CD4-positive, alpha-beta T cell treated with Interleukin-15 for 4 hours (primary cell): ENCODE measurements at places on chromosomes 12 and 14.

DNA sequence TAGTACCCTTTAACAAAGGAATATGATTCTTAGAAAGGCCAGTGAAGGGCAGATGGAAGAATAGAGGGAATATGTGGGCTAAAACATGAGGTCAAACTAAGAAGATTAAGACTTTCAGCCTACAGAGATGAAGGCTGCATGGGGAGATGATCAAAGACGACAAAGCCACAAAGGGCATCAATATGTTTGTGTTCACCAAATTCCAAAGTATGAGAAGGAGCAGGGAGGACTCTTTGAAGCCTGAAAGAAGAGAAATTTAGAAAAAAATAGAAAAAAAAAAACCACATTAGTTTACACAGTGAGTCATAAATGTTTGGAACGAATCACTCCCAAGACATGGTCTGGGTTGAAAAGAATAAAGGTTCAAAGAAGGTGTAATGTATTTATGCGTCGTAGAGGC, 131.8 kb downstream of the NEDD1 start:
- DNase-seq, result no peak

- no peak for DNase-seq
Measured at GRCh38 chr12:102050660-102051430, 10.9 kb downstream of the WASHC3 start.

DNA sequence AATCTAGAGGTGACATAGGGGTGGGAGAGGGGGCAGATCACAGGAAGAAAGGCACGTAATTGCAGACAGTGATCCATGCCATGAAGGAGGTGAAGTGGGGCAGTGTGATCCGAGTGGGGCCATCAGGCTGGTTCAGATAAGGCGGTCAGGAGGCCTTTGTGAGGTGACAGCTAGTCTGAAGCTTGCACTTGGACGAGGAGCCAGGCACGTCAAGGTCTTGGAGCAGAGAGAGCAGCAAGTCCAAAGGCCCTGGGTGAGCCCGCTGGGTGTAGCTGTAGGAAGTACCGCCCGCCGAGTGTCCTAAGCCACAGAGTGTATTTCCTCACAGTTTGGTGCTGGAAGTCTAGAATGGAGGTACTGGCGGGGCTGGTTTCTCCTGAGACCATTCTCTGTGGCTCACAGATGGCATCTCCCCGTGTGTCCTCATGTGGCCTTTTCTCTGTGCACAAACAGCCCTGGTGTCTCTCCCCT, 23.6 kb downstream of the RHOF start:
- DNase-seq, result no peak

DNA sequence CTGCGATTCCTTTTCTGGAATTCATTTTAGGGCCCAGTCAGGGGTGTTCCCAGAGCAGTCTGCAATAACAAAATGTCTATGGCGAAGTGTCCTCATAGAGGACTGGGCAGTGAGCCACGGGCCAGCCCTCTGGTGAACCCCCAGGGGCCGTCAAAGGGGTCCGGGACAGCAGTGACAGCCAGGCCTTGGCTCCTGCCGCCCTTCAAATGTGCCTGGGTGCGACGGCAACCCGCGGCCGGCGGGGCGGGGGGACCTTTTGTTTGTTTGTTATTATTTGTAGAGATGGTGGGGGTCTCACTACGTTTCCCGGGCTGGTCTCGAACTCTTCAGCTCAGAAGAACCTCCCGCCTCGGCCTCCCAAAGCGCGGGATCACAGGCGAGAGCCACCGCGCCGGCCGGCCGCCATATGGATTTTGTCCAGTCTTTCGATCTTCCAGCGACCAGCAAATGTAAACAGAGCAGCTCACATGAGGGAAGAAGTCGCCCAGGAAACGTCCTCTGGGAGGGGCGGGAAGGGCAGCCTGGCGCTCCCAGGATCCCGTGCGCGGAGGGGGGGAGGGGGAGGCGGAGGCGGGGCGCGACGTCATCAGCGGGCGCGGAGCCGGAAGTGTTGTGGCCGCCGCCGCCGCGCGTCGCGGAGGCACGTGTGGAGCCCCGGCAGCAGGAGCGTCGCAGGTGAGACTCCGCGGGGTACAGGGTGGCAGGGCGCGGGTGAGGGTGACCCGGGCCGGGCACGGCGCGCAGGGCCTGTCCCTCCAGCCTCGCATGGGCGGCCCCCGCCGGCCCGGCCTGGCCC, at the start of gene TRMT61A:
Gene TRMT61A (plus strand): TSS at position 610 of the 796 bp plus-strand sequence. CDS start 783 bp downstream, outside the sequence.
- DNase-seq, result peak; percentile 73
